AG08395 (cell line): ENCODE measurements at places on chromosomes 13 and 19.
A peak's percentile ranks its signal among the peaks of the same experiment; 100 is the strongest.

- no peak for DNase-seq
Measured at GRCh38 chr13:32407854-32408253, 20.1 kb downstream of the N4BP2L1 start.

- peak; percentile 37 for DNase-seq
Measured at GRCh38 chr13:45219938-45220375, 19.1 kb upstream of the KCTD4 start.

DNA sequence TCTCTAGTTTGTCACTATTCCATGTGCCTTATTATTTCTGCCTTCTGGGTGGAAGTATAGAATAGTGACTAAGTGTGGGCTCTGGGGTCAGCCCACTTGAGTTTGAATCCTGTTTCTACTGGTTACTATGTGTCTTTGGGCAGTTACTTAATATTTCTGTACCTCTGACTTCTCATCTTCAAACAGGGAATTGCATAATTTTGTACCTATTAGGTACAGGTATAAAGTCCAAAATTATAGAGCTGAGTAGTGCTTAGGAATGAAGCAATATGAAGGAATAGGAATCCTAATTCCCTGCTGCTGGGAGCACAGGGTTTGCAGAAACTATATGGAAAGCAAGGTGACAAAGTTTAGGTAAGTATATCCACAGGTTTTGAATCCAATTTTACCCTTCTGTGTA, 564.5 kb downstream of the GPC5 start:
- no peak for DNase-seq

DNA sequence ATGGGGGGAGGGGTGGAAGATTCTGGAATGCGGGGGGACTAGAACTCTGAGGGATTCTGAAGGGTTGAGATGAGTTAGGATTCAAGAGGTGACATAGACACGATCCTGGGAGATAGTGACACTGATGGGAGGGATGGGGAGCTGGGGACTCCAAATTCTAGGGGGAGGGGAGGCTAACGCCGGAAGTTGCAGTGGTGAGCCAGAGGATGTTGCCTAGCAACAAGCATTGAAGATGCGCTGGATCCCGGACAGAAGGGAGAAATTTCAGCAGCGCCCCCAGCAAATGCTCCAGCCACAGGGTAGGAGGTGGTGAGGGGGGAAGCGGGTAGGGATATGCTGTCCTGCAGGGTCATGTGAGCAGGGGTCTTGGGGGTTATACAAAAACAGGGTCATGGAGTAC, 6.9 kb upstream of the LTBP4 start:
- peak; percentile 38 for DNase-seq

GRCh38 chr19:11450570-11451326, 15.3 kb downstream of the PRKCSH start:
- no peak for DNase-seq

DNA sequence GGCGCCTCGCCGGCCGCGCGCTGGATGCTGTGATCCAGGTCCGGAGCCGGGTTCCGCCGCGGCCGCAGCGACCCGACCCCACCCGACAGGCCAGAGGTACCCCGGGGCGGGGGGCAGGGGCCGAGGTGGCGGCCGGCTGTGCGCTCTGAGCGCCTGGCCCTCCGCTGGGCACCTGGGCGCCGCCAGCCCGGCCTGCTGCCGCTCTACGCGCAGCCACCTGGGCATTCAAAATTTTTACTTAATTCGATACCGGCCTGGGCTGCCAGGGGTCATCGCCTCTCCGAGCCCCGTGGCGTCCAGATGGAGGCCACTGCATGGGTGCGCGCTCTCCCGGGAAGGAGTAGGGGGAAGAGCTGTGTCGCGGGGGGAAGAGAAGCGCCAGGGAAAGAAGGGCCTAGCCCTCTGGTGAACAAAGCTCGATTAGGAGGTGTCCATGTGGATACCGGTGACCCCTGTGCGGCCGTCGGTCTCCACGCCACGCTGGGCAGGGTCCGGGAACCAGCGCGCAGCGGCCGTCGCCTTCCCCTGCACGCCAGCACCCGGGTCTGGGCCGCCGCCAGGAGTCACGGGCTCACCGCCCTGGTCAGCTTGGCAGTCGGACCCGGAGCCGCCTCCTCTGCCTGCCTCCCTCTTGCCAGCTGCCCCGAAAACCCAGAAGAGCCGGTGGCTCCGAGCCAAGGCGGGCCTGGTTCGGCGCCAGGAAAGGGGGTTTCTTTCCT, 666 bp downstream of the BIVM start:
- DNase-seq, result peak; percentile 14

- no peak for DNase-seq
Measured at GRCh38 chr13:29131881-29132668, 311.9 kb downstream of the MTUS2 start.

GRCh38 chr13:96935901-96936300, 58.4 kb downstream of the OXGR1 start:
- DNase-seq, result no peak

DNA sequence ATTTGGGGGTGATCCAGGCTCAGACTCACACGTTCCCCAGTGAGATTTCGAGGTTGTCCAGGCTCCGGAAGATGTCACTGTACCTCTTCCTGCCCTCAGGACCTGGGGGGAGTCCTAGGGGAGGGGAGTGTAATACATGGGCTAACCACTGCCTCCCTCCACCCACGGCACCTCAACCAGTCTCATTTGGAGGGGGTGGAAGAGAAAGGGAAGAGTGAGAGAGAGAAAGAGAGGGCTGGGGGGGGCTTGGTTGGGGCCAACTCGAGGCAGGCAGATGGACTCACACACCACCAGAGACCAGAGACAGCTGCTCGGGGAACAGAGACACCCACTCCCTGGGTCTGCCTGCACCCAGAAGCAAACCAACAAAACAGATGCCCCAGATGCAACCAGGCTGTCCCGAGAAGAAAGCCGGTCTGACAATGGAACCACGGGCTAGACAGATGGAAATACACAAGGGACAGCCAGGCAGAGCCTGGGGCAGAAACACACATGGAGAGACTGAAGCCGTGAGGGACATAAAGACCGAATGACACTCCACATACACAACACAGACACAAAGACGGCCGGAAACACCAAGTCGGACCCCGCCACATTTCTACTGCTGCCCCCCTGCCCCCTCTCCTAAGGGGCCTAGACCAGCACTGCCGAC, 825 bp downstream of the GMIP start:
- DNase-seq, result peak; percentile 40

DNA sequence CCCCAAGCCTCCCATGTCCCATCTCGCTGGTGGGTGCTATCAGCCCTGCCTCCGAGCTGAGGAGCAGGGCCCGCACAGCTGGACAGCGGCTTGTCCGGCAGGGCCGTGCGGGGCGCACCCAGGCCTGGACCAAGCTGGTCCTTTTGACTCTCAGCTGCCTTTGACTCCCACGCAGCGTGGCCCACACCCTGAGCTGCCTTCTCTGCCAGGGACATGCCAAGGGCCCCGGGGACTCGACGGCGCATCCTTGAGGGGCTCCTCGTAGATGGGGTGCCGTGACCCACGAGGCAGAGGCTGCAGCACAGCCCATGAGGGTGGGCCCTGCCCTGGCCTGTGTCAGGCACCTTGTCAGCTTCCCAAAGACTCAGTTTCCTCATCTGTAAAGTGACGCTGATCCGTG, 38.8 kb upstream of the F7 start:
- DNase-seq, result no peak

GRCh38 chr13:74162135-74162534, 27.9 kb upstream of the KLF12 start:
- no peak for DNase-seq

DNA sequence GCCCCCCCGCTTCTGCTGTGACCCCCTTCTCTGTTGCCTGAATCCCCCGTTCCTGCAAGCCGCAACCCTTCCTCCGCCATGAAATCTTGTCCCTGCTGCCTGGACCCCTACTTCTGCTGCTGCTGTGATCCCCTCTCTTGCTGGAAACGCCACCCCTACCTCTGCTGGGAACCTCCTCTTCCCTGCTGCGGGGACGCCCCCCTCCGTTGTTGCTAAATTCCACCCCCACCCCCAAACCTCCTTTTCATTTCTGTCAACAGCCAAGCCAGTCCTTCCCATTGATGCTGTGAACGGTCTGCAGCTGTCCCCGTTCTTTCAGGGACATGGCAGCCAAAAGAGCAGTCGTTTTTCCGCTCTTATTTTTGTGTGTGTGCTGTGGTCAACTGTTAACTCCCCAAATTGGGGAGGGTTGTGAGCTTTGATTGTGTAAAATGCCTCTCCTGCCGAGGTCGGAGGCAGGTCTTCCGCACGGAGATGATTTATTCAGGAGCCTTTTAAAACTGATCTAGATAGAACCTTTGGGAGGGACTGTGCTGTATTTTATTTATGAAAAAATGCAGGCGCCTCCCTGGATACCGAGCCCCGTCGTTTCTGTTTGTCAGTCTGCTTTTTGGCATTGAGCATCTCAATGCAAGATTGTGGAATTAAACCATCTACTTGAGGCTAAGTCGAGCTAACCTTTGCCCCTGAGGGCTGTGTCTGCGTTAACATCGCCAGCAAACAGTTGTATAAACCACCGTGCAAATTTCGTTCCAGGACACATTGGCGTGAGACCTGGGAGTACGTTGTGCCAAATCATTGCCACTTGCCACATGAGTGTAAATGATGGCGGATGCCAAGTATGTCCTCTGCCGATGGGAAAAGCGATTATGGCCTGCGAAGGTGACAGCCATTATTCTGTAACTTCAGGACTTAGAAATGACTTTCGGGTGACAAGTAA, 27.9 kb upstream of the NDUFS7 start:
- DNase-seq, result no peak

DNA sequence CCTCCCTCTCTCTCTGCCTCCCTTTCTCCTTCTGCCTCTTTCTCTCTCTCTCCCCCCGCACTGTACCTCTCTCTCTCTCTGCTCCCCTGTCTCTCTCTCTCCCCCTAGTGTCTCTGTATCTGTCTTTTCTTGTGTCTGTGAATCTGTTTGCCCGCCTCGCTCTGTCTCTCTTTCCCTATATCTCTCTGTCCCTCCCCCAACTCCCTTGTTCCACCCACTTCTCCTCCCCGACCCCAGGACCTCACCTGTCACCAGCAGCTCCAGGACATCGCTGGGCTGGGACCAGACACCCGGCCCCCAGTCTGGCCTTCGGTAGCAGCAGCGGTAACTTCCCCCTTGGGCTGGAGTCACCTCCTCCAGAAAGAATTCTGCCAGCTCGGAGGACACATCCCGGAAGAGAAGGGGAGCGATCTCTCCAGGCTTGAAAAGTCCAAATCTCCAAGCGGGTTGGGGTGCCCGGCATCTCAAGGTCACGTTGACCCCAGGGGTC, 3.9 kb downstream of the OSCAR start:
- DNase-seq, result peak; percentile 43

- no peak for DNase-seq
Measured at GRCh38 chr13:28326056-28326455, 168.9 kb downstream of the FLT1 start.

DNA sequence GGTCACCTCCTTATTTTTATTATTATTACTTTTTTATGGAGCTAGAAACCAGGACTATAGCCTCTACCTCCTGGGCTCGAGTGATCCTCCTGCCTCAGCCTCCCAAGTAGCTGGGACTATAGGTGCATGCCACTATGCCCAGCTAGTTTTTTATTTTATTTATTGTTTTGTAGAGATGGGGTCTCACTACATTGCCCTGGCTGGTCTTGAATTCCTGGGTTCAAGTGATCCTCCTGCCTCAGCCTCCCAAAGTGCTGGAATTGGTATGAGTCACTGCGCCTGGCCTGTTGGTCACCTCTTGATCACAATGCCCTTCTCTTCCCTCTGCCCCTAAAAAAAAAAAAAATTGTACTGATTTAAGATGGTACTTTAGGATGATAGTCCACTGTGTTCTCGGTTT, 20.4 kb downstream of the MRPS12 start:
- DNase-seq, result no peak

DNA sequence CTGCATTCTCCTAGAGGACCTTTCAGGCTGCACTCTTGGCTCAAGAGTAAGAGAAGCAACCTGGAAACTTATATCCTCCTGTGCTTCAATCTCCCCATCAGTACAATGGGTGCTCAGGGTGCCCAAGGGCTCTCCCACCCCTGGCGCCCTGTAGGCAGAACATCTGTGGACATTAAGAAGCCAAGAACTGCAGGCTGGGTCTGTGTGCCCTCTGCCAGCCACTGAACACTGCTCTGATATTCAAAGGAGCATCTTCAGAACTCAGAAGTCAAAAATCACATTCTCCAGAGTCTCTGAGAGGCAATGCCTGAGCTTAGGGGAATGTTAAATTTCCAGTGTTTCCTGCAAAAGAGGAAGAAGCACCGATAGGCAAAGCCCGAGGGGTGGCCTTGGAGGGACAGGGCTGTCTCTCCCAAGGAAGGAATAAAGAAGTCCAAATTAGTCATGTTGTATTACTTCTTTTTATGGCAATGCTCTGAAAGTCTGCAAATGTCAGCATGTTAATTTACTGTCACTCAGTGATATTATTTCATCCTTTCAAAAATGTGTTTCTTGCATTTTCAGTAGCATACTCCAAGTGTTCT, 88.1 kb downstream of the TSHZ3 start:
- no peak for DNase-seq

DNA sequence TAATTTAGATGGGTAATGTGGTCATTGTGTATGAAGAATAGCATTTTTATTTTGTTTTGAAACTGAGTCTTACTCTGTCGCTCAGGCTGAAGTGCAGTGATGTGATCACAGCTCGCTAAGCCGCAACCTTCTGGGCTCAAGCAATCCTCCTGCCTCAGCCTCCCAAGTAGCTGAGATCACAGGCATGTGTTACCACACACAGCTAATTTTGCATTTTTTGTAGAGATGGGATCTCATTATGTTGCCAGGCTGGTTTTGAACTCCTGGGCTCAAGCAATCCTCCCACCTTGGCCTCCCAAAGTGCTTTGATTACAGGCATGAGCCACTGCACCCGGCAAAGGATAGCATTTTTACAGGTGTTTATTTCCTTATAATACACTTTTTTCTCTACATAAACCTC, 36.6 kb downstream of the SERTM1 start:
- DNase-seq, result no peak

DNA sequence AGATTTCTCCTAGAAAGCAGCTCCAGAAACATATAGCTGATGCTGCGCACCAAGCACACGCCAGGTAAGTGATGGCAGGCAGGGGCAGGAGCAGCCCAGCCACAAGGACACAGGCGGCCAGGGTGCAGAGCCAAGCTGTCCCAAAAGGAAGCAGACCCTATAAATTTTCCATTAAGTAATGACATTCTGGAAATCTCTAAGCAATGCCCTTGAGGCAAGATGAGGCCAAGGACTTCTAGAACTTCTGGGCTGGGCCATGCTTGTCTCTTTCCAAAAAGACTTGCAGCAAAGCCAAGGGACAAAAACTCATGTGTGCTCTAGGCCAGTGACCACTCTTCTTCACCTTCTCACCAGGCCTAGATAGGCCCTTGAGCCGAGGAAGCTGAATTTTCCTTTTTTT, 42.2 kb upstream of the EPHX3 start:
- no peak for DNase-seq
